ENCODE measurements at places on chromosomes 12 and 14. TPM values are rescaled to one million over a fixed set of nuclear protein-coding genes. Genes with fewer than 3 reads are reported as not detected.

The TOMM20L gene
- total RNA-seq: not detected

The SLC38A1 gene
- total RNA-seq: 142 TPM

DNA sequence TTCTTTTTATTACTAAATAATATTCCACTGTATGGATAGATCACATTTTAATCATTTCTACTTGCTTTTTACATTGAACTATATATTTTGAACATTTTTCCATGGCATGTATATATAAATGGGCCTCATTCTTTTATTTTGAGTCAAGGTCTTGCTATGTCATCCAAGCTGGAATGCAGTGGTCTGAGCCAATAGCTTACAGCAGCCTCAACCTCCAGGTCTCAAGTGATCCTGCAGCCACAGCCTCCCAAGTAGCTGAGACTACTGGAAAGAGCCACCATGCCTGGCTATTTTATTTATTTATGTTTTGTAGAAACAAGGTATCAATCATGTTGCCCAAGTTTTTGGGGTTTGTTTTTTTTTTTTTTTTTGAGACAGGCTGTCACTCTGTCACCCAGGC, 7.6 kb downstream of the FCF1 start:
- no peaks in the 10 kb centered on the region for H3K27me3 ChIP-seq
- no peak overlapping the region for H3K27ac ChIP-seq
- peaks cover 1% of the 10 kb centered on the region for H3K4me1 ChIP-seq
- no peak overlapping the region for H3K4me3 ChIP-seq
- no peak for DNase-seq
- H3K36me3 ChIP-seq: peaks cover 27% of the 10 kb centered on the region

The RNASE12 gene
- total RNA-seq: not detected

- no peaks in the 10 kb centered on the region for H3K36me3 ChIP-seq
- DNase-seq: no peak
- H3K27me3 ChIP-seq: no peaks in the 10 kb centered on the region
- peaks cover 2% of the 10 kb centered on the region for H3K4me1 ChIP-seq
Observed at GRCh38 chr12:15719230-15719629, 70.0 kb downstream of the EPS8 start.

DNA sequence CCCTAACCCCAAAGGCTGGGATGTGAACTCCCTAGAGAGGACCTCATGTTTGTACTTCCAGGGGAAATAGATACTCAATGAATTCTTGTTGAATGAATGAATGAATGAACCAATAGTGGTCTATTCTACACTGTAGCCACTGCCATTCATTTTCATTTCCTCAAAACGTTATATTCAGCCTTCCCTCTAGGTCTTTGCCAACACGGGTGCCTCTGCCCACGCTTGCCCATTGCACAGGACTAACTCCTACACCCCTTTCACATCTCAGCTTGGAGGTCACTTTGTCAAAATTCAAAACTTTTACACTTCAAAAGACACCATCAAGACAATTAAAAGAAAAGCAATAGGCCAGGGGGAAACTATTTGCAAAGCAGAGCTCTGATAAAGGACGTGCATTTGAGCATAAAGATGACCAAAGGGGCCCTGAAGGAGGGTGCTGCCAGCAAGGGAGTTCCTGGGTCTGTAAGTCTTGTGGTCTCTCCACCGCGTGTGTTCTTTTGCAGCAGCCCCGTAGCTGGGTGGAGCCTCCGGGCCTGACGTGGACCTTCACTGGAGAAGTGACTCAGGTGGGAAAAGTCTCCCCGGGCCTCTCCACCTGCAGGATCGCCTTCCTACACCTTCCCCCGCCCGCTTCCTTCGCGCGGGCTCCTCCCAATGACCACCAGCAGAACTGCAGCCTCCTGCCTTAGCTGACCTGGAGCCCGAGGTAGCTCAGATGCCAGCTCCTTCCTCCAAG, 31.5 kb downstream of the TMEM63C start:
- DNase-seq: peak; percentile 61
- H3K27ac ChIP-seq: no peak overlapping the region
- no peak overlapping the region for H3K4me3 ChIP-seq
- H3K27me3 ChIP-seq: peaks cover 21% of the 10 kb centered on the region
- no peaks in the 10 kb centered on the region for H3K36me3 ChIP-seq

DNA sequence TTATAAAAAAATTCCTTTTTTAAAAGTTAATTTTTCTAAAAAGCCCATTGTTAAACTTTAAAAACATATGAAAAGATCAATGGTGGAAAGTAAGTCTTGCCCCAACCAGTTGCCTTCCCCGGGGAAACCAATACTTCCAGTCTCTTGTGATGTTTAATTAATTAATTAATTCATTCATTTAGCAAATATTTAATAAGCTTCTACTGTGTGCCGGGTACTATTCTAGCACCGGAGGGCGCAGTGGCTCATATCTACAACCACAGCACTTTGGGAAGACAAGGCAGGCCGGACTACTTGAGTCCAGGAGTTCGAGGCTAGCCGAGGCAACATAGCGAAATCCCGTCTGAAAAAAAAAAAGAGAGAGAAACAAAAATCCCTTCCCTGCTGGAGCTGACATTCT, 87.4 kb downstream of the HECTD4 start:
- no peak for DNase-seq
- peaks cover 2% of the 10 kb centered on the region for H3K36me3 ChIP-seq
- no peak overlapping the region for H3K4me3 ChIP-seq
- H3K27ac ChIP-seq: no peak overlapping the region
- no peaks in the 10 kb centered on the region for H3K27me3 ChIP-seq
- H3K4me1 ChIP-seq: no peaks in the 10 kb centered on the region

- H3K4me1 ChIP-seq: no peaks in the 10 kb centered on the region
- DNase-seq: no peak
- H3K36me3 ChIP-seq: no peaks in the 10 kb centered on the region
- H3K4me3 ChIP-seq: no peak overlapping the region
- no peak overlapping the region for H3K27ac ChIP-seq
- no peaks in the 10 kb centered on the region for H3K27me3 ChIP-seq
Observed at GRCh38 chr12:124788936-124789555, 74.6 kb downstream of the SCARB1 start.

DNA sequence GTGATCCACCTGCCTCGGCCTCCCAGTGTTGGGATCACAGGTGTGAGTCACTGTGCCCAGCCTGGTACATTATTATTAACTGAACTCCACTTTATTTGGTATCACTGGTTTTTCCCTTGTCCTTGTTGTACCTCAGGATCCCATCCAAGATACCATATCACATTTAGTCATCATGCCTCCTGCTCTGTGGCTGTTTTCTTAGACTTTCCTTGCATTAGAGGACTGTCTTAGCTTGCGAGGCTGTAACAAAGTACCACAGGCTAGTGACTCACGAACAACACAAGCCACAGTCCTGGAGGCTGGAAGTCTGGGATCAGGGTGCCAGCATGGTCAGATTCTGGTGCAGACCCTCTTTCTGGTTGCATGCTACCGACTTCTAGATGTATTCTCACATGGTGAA, 12.2 kb downstream of the KLC1 start:
- no peaks in the 10 kb centered on the region for H3K27me3 ChIP-seq
- H3K4me1 ChIP-seq: peaks cover 32% of the 10 kb centered on the region
- no peak for DNase-seq

GRCh38 chr14:106605548-106606448, 1079.4 kb downstream of the TMEM121 start:
- peak; percentile 89 for DNase-seq
- no peaks in the 10 kb centered on the region for H3K36me3 ChIP-seq
- no peak overlapping the region for H3K27ac ChIP-seq
- no peak overlapping the region for H3K4me3 ChIP-seq
- H3K4me1 ChIP-seq: peaks cover 4% of the 10 kb centered on the region

GRCh38 chr14:99548871-99549515, 55.0 kb downstream of the CCDC85C start:
- no peak overlapping the region for H3K4me3 ChIP-seq
- no peak overlapping the region for H3K27ac ChIP-seq
- no peaks in the 10 kb centered on the region for H3K36me3 ChIP-seq
- peaks cover 2% of the 10 kb centered on the region for H3K4me1 ChIP-seq

DNA sequence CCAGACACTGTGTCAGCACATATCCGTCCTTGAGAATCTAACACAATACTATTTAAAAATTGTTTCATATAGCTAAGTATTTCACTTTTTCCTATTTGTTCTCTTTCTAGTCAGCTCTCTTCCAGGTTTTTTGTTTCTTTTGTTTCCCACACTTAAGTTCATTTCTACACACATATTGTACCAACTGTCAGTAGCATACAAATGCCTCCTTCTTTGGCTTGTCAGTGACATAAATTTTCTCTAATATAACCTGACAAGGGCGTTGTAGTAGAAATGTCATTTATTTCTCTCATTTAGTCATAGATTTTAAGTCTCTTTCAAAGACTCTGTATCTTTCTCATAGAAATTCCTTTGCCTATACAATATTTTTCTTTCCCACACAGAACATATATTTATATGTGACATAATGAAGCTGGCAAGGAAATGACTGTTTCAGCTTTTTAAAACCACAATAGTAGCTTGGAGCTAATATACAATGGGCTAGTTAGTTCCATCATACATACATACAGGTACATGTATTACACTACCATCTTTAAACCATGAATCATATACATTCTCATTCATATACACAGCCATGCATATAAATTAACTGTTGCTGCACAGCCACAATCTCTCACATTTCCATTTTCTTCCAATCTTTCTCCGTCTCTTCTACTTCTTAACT, 42.3 kb upstream of the EPS8 start:
- DNase-seq: no peak
- no peak overlapping the region for H3K27ac ChIP-seq
- no peaks in the 10 kb centered on the region for H3K4me1 ChIP-seq
- H3K27me3 ChIP-seq: no peaks in the 10 kb centered on the region
- no peak overlapping the region for H3K4me3 ChIP-seq
- no peaks in the 10 kb centered on the region for H3K36me3 ChIP-seq

DNA sequence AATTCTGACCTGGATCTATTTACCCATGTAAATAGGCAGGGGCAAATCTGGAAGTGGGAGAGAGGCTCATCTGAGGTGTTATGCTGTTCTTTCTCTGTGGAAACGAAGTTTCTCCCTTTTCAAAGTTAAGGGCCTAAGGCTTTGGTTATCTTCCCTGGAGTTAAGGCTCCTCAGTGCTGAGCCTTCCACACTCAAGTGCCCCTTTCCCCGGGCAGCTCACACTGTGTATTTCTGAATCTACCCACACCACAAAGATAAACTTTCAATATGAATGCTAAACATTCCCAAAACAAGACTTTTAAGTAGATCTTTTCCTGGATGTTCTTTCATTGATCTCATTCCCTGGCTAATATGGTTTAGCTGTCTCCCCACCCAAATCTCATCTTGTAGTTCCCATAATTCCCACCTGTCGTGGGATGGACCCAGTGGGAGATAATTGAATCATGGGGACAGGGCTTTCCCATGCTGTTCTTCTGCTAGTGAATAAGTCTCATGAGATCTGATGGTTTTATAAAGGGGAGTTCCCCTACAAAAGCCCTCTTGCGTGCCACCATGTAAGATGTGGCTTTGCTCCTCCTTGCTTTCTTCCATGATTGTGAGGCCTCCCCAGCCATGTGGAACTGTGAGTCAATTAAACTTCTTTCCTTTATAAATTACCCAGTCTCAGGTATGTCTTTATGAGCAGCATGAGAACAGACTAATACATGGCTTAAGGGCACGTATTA, 251.1 kb downstream of the NAV3 start:
- H3K4me3 ChIP-seq: no peak overlapping the region
- no peaks in the 10 kb centered on the region for H3K36me3 ChIP-seq
- H3K27ac ChIP-seq: no peak overlapping the region
- no peak for DNase-seq
- no peaks in the 10 kb centered on the region for H3K4me1 ChIP-seq

The KCNK10 gene
- total RNA-seq: not detected

The SHMT2 gene
- total RNA-seq: 401 TPM

DNA sequence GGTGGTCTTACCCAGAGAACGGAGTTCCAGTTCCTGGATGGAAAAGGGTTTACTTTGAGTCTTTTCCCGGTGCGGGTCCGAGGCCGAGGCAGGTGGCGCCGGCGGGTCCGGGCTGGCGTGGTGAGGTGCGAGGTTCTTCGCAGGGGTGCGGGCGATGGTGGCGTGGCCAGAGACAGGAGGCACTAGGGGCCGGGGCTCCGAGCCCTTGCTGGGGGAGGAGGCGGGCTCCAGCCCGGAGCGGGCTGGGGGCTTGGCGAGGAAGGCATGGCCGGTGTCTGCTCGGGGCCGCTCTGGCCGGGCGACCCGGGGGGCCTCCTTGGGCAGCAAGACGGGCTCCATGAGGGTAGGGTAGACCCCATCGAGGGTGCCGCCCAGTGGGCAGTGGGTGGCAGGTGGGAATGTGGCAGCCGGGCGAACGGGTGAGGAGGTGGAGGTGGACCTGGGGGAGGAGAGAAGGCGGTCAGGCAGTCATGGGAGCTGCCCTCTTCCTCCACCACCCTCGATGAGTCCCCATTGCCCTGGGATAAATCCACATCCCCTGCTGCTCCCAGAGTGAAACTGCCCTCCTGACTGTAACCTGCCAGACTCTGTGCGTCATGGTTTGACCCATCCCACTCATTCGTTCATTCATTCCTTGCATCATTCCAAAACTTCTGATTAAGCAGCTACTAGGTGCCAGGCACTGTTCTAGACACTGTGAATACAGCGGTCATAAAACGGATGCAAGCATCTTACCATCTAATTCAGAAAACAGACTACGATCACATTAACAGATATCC, 42.0 kb downstream of the RFLNA start:
- no peaks in the 10 kb centered on the region for H3K27me3 ChIP-seq
- peaks cover 35% of the 10 kb centered on the region for H3K36me3 ChIP-seq
- no peak overlapping the region for H3K4me3 ChIP-seq
- no peak for DNase-seq

- no peak for DNase-seq
- no peak overlapping the region for H3K4me3 ChIP-seq
- H3K4me1 ChIP-seq: no peaks in the 10 kb centered on the region
Observed at GRCh38 chr14:105466531-105467248, 7.9 kb upstream of the CRIP2 start.

DNA sequence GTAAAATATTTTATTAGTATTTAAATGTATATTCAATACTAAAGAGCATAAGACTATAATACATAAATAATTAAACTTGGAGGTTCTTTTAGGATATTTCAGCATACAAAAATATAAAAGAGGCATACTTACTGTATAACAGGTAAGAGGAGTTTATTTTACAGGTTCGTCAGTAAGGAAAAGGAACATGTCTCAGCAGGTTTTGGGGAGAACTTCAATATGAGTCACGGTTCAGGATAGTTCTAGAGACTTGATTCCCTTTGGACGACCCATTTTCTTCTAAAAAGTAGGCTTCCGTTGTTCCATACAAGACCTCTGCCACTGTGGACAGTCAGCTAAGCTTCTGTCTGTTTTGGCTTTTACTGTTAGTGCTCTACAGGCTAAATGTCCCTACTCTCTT, 181.1 kb downstream of the ALX1 start:
- H3K4me3 ChIP-seq: no peak overlapping the region
- H3K4me1 ChIP-seq: no peaks in the 10 kb centered on the region
- peaks cover 1% of the 10 kb centered on the region for H3K27me3 ChIP-seq
- DNase-seq: no peak
- no peak overlapping the region for H3K27ac ChIP-seq

- peak; percentile 72 for DNase-seq
- peak overlapping the region; percentile 92 for H3K27ac ChIP-seq
- no peaks in the 10 kb centered on the region for H3K27me3 ChIP-seq
- H3K36me3 ChIP-seq: peaks cover 12% of the 10 kb centered on the region
- peaks cover 83% of the 10 kb centered on the region for H3K4me1 ChIP-seq
- peak overlapping the region; percentile 92 for H3K4me3 ChIP-seq
Observed at GRCh38 chr12:47080725-47081502, 1.2 kb upstream of the AMIGO2 start.

- no peak for DNase-seq
- H3K27ac ChIP-seq: no peak overlapping the region
- no peaks in the 10 kb centered on the region for H3K27me3 ChIP-seq
- no peak overlapping the region for H3K4me3 ChIP-seq
Observed at GRCh38 chr12:20798554-20798953, 12.0 kb upstream of the SLCO1B3 start.

GRCh38 chr14:66288511-66288910, 197.7 kb upstream of the CCDC196 start:
- no peaks in the 10 kb centered on the region for H3K27me3 ChIP-seq
- no peak overlapping the region for H3K27ac ChIP-seq
- H3K4me3 ChIP-seq: no peak overlapping the region
- DNase-seq: no peak
- no peaks in the 10 kb centered on the region for H3K4me1 ChIP-seq
- H3K36me3 ChIP-seq: no peaks in the 10 kb centered on the region

Data from activated CD4-positive, alpha-beta memory T cell treated with anti-CD3 and anti-CD28 coated beads for 36 hours (primary cell).